PC-9 (cell line): ENCODE measurements at places on chromosomes 5 and 9. TPM values are rescaled to one million over a fixed set of nuclear protein-coding genes. Genes with fewer than 3 reads are reported as not detected.

Gene PTPRD
- total RNA-seq = not detected in 2 replicates

GRCh38 chr5:110752953-110753352 lies 14.1 kb downstream of the SLC25A46 start:
- no peaks in the 10 kb centered on the region for H3K27me3 ChIP-seq
- H3K4me3 ChIP-seq = no peak overlapping the region
- H3K4me1 ChIP-seq = no peaks in the 10 kb centered on the region
- no peak for DNase-seq
- no peak overlapping the region for H3K27ac ChIP-seq

Gene PCDHGB2
- total RNA-seq = 0.28 and 0.33 TPM in 2 replicates

Gene PCDHGA3
- not detected in 2 replicates for total RNA-seq

GRCh38 chr9:114156657-114157421 lies 1.5 kb downstream of the COL27A1 start:
- peaks cover 9% of the 10 kb centered on the region; the same call in 1 of the 2 replicates for H3K27me3 ChIP-seq
- no peak overlapping the region for H3K27ac ChIP-seq
- DNase-seq = no peak
- H3K36me3 ChIP-seq = no peaks in the 10 kb centered on the region
- H3K4me3 ChIP-seq = no peak overlapping the region
- no peaks in the 10 kb centered on the region for H3K4me1 ChIP-seq

DNA sequence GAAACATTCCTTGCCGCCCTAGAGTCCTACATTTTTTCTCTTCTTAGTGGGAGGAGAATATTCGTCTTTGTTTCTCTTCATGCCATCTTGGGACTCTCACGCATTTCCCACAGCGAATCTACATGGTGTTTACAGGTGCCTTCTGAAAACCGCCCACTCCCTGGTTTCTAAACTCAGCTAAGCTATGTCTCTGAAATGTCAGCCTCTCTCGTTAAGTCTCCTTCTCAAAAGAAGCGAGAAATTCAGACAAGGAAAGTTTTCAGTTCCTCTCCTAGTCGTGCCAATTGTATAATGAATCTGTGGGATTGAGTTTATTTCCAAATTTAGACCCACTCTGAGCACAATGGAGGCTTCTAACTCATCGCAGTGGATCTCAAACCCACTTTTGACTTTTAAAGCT lies 186.8 kb upstream of the NFIB start:
- DNase-seq = no peak
- H3K27ac ChIP-seq = no peak overlapping the region
- no peak overlapping the region for H3K4me3 ChIP-seq
- no peaks in the 10 kb centered on the region for H3K36me3 ChIP-seq
- no peaks in the 10 kb centered on the region for H3K4me1 ChIP-seq

DNA sequence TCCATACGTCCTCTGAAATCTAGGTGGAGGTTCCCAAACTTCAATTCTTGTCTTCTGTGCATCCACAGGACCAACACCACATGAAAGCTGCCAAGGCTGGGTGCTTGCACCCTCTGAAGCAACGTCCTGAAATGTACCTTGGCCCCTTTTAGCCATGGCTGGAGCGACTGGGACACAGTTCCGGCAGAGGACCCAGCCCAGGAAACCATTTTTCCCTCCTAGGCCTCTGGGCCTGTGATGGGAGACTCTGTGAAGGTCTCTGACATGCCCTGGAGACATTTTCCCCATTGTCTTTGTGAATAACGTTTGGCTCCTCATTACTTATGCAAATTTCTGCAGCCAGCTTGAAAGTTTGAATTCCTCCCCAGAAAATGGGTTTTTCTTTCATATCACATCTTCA lies 261.8 kb upstream of the RFX3 start:
- no peak overlapping the region for H3K4me3 ChIP-seq
- H3K27me3 ChIP-seq = no peaks in the 10 kb centered on the region
- no peaks in the 10 kb centered on the region for H3K36me3 ChIP-seq
- no peak for DNase-seq

GRCh38 chr9:92608241-92608908 lies 61.6 kb downstream of the IPPK start:
- H3K27me3 ChIP-seq = no peaks in the 10 kb centered on the region
- H3K4me3 ChIP-seq = no peak overlapping the region
- no peaks in the 10 kb centered on the region for H3K4me1 ChIP-seq
- H3K27ac ChIP-seq = no peak overlapping the region

Gene PPP2R2B
- not detected in 2 replicates for total RNA-seq

DNA sequence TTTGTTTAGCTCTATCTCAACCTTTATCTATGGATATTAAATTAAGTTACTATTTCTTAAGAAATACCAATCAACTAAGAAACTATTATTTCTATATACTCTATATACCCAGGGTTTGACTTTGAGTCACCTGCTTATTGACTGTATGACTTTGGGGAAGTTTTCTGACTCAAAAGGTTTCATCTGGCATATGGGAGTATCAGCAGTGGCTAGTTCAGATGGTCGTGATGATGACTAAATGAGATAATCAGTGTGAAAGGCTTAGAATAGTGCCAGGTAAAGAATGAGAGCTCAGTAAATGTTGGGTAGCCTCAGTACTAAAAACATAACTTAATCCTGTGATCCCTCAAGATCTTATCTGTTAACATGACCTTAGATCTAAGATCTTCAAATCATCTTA lies 179.7 kb upstream of the ISL1 start:
- no peak overlapping the region for H3K4me3 ChIP-seq
- no peaks in the 10 kb centered on the region for H3K27me3 ChIP-seq
- H3K27ac ChIP-seq = no peak overlapping the region
- H3K4me1 ChIP-seq = no peaks in the 10 kb centered on the region
- no peak for DNase-seq
- no peaks in the 10 kb centered on the region for H3K36me3 ChIP-seq

GRCh38 chr5:113273948-113274347 lies 160.8 kb downstream of the TSSK1B start:
- H3K27ac ChIP-seq = no peak overlapping the region
- H3K4me3 ChIP-seq = no peak overlapping the region
- no peaks in the 10 kb centered on the region for H3K36me3 ChIP-seq
- no peaks in the 10 kb centered on the region for H3K27me3 ChIP-seq

GRCh38 chr5:56606192-56606591 lies 209.2 kb upstream of the MAP3K1 start:
- no peak for DNase-seq
- no peaks in the 10 kb centered on the region for H3K36me3 ChIP-seq
- H3K27ac ChIP-seq = no peak overlapping the region
- peaks cover 15% of the 10 kb centered on the region; the same call in 1 of the 2 replicates for H3K4me1 ChIP-seq
- H3K27me3 ChIP-seq = no peaks in the 10 kb centered on the region
- H3K4me3 ChIP-seq = no peak overlapping the region

- no peaks in the 10 kb centered on the region for H3K4me1 ChIP-seq
- no peak overlapping the region for H3K27ac ChIP-seq
- no peak for DNase-seq
- H3K36me3 ChIP-seq = no peaks in the 10 kb centered on the region
These were observed 78.5 kb downstream of the OLFM1 start for GRCh38 chr9:135165756-135166519.

Gene FBN2
- total RNA-seq = 0.08 and 0.22 TPM in 2 replicates

- H3K36me3 ChIP-seq = no peaks in the 10 kb centered on the region
- no peaks in the 10 kb centered on the region for H3K27me3 ChIP-seq
- H3K27ac ChIP-seq = no peak overlapping the region
- H3K4me3 ChIP-seq = peak overlapping the region; percentile 92
- DNase-seq = no peak
These were observed 51.4 kb upstream of the DAB2IP start for GRCh38 chr9:121599872-121600585.

DNA sequence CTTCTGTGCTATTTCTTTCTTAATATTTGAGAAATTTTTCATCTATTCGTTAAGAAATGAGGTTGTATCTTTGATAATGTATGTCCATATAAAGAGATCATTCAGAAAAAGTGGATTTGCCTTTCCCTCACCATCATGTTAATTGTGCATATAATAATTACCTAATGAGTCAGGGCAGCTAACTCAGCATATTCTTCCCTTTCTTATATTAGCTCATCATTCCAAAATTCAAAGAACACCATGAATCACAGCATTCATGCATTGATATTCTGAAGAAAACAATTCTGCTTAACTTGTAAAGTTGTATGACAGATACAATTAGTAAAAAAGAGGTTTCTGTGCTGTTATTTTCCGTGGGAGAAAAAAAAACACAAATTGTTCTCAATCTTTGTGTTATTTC lies 630.6 kb downstream of the TLE1 start:
- no peaks in the 10 kb centered on the region for H3K4me1 ChIP-seq
- H3K4me3 ChIP-seq = no peak overlapping the region
- no peak for DNase-seq
- no peaks in the 10 kb centered on the region for H3K36me3 ChIP-seq

GRCh38 chr5:17218353-17219005 lies 1.0 kb downstream of the BASP1 start:
- H3K27me3 ChIP-seq = no peaks in the 10 kb centered on the region
- no peak overlapping the region for H3K4me3 ChIP-seq
- no peak for DNase-seq
- H3K36me3 ChIP-seq = no peaks in the 10 kb centered on the region
- H3K4me1 ChIP-seq = no peaks in the 10 kb centered on the region

DNA sequence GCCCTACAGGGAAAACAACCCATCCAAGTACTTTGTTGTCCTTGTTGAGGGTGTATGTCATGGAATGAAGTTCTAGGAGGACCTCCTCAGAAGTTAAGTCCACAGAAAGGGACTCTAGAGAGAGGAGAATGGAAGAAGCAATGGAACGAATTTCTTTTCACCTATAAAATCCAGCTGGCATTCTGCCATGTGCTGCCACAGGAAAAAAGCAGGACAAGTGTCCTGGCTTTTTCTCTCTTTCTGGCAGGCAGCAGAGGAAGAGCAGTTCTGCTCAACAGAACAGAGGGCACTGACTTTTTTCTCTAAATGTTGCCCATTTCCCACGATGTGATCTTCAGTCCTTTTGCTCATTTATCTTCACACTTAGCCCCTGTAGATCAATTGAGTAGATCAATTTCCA lies 240.8 kb downstream of the MCTP1 start:
- H3K27ac ChIP-seq = no peak overlapping the region
- no peaks in the 10 kb centered on the region for H3K36me3 ChIP-seq
- H3K4me1 ChIP-seq = no peaks in the 10 kb centered on the region
- no peak overlapping the region for H3K4me3 ChIP-seq

- H3K27ac ChIP-seq = no peak overlapping the region
- H3K36me3 ChIP-seq = no peaks in the 10 kb centered on the region
- H3K27me3 ChIP-seq = peaks cover 32% of the 10 kb centered on the region
- 0 out of 2 replicates have a peak, but pooled peaks cover 7% of the 10 kb centered on the region for H3K4me1 ChIP-seq
These were observed 25.5 kb downstream of the EGR1 start for GRCh38 chr5:138490648-138491283.

Gene CNTLN
- 2.5 and 3.6 TPM in 2 replicates for total RNA-seq

- H3K4me1 ChIP-seq = no peaks in the 10 kb centered on the region
- H3K27me3 ChIP-seq = no peaks in the 10 kb centered on the region
- no peak for DNase-seq
- H3K4me3 ChIP-seq = no peak overlapping the region
These were observed 26.4 kb downstream of the ZFAND5 start for GRCh38 chr9:72338631-72339030.

- H3K27ac ChIP-seq = no peak overlapping the region
- no peak for DNase-seq
- H3K36me3 ChIP-seq = no peaks in the 10 kb centered on the region
- no peak overlapping the region for H3K4me3 ChIP-seq
These were observed 86.6 kb upstream of the ANKH start for GRCh38 chr5:14958188-14958587.

- H3K36me3 ChIP-seq = peaks cover 38% of the 10 kb centered on the region; the same call in 1 of the 2 replicates
- no peaks in the 10 kb centered on the region for H3K27me3 ChIP-seq
- no peak overlapping the region for H3K27ac ChIP-seq
These were observed 39.5 kb upstream of the PHF2 start for GRCh38 chr9:93536874-93537273.

Gene PDE4D
- total RNA-seq = 9.0 and 9.8 TPM in 2 replicates

GRCh38 chr9:35367451-35367850 lies 122.5 kb upstream of the RUSC2 start:
- no peak overlapping the region for H3K4me3 ChIP-seq
- H3K4me1 ChIP-seq = no peaks in the 10 kb centered on the region
- peak; percentile 72 for DNase-seq
- H3K27me3 ChIP-seq = no peaks in the 10 kb centered on the region

Gene SMIM33
- not detected in 2 replicates for total RNA-seq

DNA sequence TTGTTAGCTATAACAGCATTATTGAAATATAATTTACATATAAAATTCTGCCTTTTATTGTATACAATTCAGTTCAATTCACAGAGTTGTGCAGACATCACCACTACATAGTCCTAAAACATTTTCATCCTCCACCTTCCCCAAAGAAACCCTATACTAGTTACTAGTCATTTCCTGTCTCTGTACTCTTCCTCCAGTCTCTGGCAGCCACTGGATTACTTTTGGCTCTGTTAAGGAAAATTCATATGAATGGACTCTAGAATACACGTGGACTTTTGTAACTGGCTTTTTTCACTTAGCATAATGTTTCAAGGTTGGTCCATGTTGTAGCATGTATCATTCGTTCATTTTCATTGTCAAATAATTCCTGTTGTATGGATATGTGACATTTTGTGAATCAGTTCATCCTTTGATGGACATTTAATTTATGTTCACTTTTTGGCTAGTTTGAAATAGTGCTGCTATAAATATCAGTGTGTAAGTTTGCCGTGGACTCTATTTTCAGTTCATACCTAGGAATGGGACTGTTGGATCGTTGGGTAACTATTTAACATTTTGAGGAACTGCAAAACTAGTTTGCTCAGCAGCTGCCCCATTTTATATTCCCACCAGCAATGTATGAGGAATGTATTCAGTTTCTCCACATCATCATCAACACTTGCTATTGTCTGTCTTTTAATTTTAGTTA lies 9.7 kb downstream of the ICE1 start:
- no peak overlapping the region for H3K4me3 ChIP-seq
- H3K27me3 ChIP-seq = no peaks in the 10 kb centered on the region
- DNase-seq = no peak
- no peaks in the 10 kb centered on the region for H3K4me1 ChIP-seq

DNA sequence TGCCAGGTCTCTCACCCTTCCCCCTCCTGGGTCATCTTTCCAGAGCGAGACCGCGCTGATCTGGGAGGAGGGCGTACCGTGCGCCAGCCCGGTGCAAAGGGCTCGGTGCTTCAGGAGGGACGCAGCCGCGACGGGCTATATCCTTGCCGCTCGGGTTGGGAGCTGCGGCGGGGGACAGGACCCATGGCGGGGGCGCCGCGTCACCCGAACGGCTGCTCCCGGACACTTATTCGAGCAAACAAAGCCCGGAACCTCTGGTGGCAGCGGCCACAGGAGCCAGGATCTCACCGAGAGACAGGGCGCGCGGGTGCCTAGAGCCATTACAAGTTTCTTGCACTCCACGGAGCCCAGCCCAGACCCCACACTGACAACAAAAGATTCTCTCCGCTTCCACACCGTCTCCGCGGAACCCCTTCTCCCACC lies 1.3 kb downstream of the SEMA6A start:
- no peak for DNase-seq
- no peak overlapping the region for H3K27ac ChIP-seq
- no peaks in the 10 kb centered on the region for H3K36me3 ChIP-seq

- H3K36me3 ChIP-seq = no peaks in the 10 kb centered on the region
These were observed 110.9 kb upstream of the IL6ST start for GRCh38 chr5:56105511-56106291.

- H3K27ac ChIP-seq = no peak overlapping the region
- no peaks in the 10 kb centered on the region for H3K36me3 ChIP-seq
- H3K4me1 ChIP-seq = no peaks in the 10 kb centered on the region
- H3K27me3 ChIP-seq = no peaks in the 10 kb centered on the region
These were observed 87.8 kb upstream of the RGS7BP start for GRCh38 chr5:64418013-64418412.
